ENCODE measurements at places on chromosomes 3 and 15.
A peak's percentile ranks its signal among the peaks of the same experiment; 100 is the strongest.

GRCh38 chr15:57495554-57496165 is 96.0 kb upstream of the MYZAP start:
- DNase-seq = no peak

DNA sequence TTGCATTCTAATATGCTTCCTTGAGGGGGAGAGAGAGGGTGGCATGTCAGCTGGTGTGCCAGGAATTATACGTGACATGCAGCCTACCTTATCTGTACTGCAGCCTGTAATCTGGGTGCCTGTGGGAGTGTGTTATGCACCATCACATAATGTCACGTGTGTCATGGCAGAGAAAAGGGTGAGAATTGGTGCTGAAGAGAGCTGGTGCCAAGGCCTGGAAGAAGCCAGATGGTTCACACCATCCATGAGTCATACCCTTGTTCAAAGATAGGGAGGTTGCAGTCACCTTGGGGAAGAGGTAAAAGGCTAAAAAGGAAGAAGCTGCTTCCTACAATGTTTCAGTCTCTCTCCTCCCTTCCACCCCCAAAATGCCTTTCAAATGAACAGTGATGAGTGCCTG is 5.3 kb downstream of the BRPF1 start:
- no peak for DNase-seq

DNA sequence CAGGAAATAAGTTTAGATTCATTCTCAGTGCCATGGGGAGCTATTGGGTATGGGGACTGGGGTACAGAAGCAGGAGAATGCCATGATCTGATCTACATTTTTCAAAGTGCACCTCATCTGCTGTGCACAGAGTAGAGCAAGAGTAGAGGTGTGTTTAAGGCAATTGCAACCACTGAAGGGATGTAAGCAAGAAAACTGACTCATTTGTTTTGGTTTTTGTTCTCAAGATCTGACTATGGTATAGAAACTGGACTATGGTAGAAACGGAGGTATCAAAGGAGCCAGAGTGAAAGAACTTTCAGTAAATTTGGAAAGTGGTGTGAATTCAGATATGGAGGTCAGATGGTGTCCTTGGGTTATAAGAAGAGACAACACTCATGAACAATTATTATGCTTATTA is 86.2 kb upstream of the CMSS1 start:
- no peak for DNase-seq

DNA sequence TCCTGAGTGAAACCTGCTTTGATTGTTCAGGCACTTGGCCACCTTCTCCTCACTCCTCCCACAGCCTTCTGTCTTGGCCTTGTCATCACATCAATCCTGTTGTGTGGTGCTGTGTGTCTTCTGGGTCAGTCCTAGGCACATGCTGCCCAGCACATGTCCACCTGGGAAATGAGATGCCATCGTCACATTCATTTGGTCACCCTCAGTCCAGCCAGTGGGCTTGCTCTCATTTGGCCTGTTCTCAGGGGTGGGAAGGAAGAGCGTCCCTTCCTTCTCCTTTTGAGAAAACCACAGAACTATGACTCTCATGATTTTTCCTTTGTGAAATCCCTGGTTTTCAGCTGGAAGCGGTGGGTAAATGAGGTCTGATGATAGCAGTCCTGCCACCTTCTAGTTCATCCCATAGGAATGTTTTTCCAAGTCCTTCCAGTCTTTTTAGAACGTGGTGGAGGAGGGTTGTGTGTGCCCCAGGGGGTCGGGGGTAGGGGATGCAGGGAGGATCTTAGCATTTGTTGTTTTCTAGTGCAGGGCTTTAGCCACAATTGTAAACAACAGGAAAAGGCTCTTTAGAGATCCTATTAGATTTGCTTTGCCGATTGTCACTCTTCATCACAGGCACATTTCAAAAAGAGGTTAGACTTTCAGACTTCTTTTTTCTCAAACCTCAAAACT is 8.4 kb upstream of the PLA1A start:
- DNase-seq = no peak

GRCh38 chr3:11826628-11827265 is 19.9 kb downstream of the TAMM41 start:
- no peak for DNase-seq

DNA sequence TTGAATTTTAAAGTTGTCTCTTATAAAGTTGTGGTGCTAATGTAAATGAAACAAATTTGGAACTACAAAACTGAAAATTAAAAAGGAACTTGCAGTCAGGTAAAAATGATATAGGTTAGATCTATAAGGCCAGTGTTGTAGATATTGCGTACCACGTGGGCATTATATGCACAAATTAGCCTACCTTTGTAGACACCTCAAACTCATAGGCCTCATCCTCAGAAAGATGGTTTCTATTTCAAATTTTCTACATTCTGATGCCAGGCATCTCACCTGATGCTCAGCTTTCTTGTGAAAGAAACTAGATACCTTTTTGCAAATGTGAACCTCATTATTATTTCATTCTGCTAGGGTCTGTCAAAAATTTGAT is 25.6 kb downstream of the TMEM207 start:
- no peak for DNase-seq

DNA sequence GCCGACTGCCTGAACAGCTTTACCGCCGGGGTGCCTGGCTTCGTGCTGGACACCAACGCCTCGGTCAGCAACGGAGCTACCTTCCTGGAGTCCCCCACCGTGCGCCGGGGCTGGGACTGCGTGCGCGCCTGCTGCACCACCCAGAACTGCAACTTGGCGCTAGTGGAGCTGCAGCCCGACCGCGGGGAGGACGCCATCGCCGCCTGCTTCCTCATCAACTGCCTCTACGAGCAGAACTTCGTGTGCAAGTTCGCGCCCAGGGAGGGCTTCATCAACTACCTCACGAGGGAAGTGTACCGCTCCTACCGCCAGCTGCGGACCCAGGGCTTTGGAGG is 815 bp downstream of the SPINT1 start:
- DNase-seq = peak; percentile 30

GRCh38 chr3:59308684-59309083 is 258.9 kb upstream of the CFAP20DC start:
- DNase-seq = no peak

DNA sequence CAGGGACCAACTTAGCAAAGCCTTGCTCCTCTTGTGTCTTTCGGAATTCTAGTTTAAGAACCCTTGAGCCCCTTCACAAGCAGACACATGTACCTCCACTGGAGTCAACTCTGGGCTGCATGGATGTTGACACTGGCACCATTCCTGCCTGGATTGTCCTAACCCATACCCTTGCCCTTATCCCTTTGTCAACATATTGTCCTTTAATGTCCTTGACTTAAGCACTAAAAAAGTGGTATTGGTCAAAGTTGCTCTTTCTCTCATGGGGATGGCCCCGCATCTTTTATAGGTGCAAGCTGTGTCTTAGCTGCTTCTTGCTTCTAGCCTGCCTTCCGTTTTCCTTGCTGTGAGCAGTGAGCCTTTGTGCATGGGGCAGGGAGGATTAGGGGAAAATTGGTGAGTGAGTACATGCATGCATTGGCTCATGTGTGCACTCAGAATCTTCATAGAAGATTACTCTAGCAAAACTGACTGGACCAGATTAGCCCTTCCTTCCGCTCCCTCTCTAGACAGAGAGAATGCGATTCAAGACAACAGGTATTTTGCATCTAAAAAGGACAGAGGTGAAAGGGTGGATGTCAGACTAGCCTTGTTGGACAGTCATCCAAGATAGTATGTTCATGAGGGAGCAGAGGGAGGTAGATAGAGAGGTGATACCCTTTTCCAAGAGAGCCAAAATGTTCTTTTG is 42.4 kb downstream of the TGFBR2 start:
- DNase-seq = no peak

- DNase-seq = no peak
Measured at GRCh38 chr15:94231723-94232468, 535 bp downstream of the MCTP2 start.

DNA sequence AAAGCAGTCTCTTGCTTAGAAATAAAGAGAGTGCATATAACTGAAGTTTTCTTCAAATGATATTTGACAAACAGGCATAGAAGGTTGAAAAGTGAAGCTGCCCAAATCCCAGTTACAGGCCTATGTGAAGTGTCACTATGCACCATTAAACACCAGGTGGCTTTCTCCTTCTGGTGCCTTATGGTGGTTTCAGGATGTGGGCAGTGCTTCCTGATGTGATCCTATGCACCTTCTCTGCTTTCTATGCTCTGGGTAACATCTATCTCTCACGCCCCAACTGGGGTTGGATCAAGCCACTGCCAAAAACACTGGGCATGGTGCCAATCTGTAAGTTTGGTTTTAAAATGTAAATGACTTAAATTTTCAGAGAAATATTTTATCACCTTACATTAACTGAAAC is 744.7 kb downstream of the TUSC7 start:
- no peak for DNase-seq

- no peak for DNase-seq
Measured at GRCh38 chr3:21520106-21520963, 230.7 kb downstream of the ZNF385D start.

GRCh38 chr3:126621171-126621570 is 33.8 kb downstream of the TXNRD3 start:
- DNase-seq = no peak

- DNase-seq = no peak
Measured at GRCh38 chr15:47523681-47524475, 193.4 kb upstream of the SEMA6D start.

DNA sequence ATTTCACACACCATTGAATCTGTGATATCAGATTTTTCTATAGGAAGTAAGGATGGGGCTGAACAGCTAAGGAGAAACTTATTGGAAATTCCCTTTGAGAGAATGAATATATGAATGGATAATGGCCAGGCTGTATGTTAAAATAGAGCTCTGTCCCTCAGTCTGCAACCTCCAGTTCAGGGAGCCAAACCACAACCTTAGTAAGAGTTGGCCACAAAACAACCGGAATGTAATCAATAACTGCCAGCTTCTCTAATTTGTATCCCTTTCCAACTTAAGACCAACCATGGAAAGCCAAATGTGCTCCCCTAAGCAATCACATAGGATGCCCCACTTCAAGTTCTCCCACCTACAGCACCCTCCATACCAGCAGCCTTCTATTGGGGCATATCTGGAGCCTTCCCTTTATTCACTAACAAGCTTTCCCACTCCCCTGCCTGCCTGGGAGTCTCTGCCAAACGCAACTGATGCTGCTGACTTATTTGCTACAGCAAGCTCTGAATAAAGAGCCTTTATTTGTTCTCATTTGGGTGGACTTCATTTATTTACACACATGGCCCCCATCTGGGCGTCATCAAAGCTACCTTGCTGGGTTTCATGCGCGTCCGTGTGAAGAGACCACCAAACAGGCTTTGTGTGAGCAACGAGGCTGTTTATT is 75.4 kb upstream of the LARS2 start:
- DNase-seq = no peak

DNA sequence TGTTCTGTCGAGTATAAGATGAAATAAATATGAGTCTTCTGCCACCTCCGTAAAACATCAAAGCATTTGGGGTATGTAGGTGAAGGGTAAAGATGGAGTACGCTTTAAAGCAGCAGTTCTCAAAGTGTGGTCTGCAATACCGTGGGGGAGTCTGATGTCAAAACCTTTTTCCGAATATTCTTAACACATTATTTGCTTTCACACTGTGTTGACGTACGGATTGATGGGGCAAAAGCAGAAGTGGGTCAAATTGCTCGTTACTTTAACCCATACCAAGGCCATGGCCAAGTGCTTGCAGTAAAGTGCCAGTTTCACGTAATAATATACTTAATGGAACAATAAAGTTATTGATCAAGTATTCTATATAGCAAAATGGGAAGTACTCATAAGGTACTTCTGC is 36.3 kb downstream of the PAK2 start:
- DNase-seq = no peak

- DNase-seq = no peak
Measured at GRCh38 chr3:148642616-148643015, 55.1 kb upstream of the AGTR1 start.

GRCh38 chr3:78894787-78895186 is 873.0 kb downstream of the ROBO1 start:
- DNase-seq = no peak

DNA sequence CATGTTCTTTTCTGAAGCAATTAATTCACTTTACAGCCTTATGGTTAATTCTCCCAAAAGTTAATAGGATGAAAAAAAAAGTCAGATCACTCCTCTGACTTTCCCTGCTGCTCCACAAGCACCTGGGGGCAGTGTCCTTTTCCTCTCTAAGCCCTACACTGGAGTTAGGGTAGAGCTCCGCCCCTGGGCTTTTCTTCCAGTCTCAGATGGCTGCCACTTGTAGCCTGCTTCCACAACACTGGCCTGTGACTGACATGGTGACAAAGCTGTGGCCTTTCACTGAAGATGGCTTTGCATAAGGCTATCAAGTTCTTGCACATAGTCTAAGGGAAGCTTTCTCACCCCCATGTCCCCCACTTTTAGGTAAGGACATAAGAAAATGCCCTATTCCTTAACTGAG is 1.3 kb upstream of the MON1A start:
- no peak for DNase-seq

DNA sequence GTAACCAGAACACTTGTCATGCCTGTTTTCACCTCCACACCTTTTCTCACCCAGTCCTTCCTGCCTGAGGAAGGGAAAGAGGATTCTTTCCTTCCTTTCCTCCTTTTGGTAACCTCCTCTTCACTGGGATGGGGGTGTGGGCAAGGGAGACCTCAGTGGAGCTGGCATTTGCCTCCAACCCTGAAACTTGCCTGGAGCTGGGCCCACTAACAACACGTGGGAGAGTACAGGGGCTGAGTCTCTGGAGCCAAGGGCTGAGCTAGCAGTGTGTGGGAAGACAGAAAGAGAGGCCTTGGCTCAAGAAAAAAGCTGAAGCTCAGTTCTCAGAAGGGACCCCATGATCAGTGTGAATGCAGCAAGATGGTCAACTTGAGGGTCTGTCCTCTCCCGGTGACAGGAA is 86.6 kb upstream of the SLC6A11 start:
- DNase-seq = no peak

GRCh38 chr3:42711491-42712343 is 9.1 kb upstream of the HHATL start:
- no peak for DNase-seq

DNA sequence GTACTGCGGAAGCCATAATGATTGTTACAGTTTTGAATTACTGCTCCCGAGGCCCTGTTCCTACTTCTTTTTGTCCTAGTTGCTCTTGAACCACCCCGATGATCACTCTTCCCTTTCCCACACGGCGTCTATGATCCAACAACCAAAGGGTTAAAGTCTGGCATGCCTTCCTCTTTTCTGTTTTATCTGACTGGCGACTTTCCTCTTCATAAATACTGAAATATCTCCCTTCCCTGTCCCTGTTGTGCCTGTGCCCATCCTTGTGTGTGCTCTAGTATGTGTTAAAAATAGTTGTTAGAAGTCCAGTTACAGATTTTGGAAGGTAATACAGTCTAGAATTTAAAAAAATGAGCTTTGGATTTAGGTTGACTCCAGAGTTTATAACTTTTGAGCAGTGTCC is 83.6 kb downstream of the AKAP13 start:
- no peak for DNase-seq

DNA sequence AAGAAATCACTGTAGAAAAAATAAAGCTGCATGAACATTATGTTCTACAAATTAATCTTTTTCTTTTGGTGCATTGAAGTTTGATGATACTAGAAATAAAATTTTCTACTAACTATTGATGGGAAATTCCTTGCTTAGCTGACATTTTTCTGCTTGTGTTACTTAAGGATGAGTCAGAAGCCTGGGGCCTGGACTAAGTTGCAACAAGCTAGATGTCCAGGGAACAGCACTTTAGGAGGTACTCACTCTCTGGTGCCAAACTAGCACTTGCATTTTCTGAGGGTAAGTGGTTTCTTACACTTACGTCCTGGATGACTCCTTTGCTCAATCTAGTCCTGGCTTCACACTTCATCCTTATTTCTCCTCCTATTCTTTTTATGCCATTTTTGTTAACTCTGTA is 945.1 kb downstream of the IGSF11 start:
- no peak for DNase-seq

- no peak for DNase-seq
Measured at GRCh38 chr15:70830615-70831014, 23.3 kb downstream of the LARP6 start.

- no peak for DNase-seq
Measured at GRCh38 chr15:56774356-56774755, 41.0 kb upstream of the ZNF280D start.
